ENCODE measurements at places on chromosomes 11 and 22.

- DNase-seq, result peak; percentile 72
These were observed 25.2 kb downstream of the FAM76B start for GRCh38 chr11:95764267-95764898.

DNA sequence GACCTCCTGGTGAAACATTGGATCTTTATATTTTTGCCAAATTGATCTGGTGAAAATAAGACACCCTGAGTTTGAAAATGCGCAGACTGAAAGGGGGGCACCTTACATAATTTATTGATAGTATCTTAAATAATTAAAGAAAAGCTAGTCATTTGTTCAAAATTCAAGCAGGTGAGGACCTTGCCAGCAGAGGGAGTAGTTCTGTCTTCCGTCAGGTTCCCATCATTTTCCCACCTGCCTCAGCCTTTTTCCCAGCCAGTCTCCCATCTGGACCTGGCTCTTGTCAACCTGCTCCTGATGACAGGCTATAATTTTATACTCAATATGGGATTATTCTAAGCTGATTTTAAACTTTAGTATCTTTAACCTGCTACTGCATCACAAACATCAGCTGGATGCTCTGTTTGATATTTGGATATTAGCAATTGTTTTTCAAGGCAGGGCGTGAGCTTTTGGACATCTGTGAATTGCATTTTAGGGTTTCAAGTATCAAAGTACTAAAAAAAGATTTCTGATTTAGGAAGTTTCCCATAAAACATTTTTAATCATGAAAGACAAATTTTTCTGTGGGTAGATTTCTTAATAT lies 132.0 kb downstream of the ELP4 start:
- DNase-seq, result peak; percentile 41

- peak; percentile 71 for DNase-seq
These were observed at the start of gene KDELR3 for GRCh38 chr22:38467904-38468442. Gene KDELR3 (plus strand): TSS chr22:38468096. CDS start chr22:38468234, 138 bp downstream.

DNA sequence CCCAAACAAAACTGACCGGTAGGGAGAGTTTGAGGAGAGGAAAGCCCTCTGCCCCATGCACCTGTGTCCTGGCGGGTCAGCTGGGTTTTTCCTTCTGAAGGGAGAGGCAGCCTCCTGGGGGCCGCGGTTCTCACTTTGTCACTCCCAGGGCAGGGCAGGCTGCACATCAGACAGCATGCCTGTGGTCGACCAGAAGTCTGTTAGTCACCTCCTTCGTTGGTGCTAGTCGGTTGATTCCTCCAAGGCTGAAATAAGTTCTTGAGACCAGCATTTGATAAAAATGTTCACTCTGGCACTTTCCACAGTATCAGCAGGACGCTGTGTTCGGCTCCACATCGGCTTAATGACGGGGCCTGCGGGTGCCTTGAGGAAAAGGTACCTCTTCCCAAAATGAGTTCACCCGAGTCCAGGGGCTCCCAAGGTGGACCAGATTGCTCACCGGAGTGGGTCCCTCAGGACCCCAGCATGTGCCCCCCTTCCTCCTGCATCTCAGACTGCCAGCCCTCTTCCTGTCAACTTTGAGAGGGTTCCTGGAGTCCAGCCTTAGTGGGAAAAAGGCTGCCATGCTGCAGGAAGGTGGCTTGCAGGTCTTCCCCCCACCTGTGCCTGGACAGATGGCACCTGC lies 373.7 kb upstream of the B3GAT1 start:
- DNase-seq, result no peak

DNA sequence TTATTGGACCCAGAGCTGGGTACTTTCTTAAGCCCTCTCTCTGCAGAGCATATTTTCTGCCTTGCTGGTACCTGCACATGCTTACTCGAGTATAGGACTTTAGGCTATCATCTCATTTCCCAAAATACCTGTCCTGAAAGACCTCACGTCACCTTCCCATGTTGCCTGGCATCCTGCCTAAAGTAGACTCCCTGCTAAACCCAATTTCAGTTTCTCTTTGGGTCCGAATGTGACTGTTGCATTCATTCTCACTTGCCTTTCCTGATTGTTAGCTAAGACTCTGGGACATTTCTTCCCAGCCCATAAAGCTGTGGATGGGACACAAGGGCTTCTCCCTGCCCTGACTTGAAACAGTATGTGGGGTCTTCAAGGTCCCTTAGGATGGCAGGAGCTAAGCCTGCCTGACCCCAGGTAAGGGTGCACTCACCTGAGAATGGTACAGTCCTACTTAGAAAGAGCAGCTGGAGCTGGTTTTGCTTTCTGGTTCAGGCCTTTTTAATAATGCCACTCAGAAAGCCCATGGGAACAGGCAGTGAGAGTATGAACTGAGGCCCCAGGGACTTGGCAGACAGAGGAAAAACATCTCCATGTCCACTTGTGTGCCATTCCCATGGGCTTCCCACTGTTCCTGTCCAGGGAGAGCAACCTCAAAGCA lies 12.9 kb downstream of the OR51E2 start:
- DNase-seq, result no peak

DNA sequence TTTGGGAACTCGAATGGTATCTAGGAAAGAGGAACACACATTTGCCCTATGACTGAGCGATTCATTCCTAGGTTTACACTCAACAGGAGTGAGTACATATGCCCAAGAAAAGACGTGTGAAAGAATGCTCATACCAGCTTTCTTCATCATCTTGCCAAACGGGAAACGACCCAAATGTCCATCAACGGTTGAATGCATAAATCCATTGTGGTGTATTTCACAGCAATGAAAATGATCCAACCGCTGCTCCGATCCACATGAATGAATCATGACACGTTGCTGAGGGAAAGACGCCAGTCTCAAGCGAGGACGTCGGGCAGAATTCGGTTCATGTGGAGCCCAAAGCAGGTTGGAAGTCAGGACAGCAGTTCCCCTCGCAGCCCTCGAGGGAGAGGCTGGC lies 71.5 kb downstream of the CYTH4 start:
- DNase-seq, result peak; percentile 29

GRCh38 chr22:31302537-31302936 lies 10.2 kb upstream of the PIK3IP1 start:
- DNase-seq, result no peak

All from fibroblast of upper back skin (primary cell).